ENCODE measurements at places on chromosomes 6 and 20.

- DNase-seq = no peak
These were observed 7.0 kb downstream of the HIVEP2 start for GRCh38 chr6:142937986-142938385.

DNA sequence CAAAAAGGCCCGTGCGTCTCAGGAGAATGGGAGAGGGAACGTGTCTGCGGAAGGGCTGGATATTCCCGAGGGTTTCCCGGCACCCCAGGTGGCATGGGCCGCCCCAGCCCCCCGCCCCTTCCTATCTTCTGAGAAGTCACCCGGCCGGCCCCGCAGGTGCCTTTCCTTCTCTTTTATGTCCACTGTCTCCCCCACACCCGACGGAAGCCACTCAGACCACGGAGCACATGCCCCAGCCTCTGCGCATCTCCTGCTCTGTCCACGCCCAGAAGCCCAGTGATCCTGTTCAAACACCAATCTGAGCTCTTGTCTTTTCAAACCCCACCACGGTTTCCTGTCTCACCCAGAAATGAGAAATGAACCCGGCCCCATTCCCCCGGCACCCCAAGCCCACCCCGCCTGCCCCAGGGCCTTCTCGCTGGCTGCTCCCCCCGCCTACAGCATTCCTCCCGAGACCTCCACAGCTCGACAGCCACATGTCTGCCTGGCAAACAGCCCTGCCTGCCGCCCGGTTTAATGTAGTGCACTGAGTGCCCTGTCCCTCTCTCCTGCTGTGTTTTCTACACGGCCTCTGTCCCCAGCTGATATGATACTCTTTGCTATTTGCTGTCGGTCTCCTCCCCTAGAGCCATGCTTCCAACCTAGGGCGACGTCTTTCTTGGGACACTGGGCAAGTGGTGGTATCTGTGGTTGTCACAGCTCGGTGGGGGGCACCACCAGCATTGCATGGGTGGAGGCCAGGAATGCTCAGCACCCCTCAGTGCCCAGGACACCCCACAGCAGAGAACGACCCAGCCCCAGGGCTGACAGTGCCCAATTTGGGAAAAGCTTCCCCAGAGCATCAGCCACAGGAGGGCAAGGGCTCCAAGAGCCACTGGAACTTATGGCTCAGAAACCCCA, 182.7 kb downstream of the TAF4 start:
- no peak for DNase-seq

DNA sequence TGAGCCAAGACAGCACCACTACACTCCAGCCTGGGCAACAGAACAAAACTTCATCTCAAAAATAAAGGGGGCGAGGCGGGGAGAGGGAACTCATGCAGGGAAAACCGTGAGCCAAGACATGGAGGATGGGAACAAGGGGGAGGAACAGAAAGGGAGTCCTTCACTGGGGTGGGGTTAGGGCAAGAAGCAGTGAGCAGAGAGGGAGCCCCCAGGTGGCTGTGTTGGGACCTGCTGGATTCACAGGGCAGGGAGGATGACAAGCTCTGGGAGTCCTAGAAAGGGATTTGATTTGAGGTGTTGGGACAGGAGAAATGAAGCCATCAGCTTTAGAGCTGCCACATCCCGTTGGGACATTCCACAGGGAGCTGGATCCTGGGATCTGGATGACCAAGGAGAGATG, 90.6 kb upstream of the TOP1 start:
- peak; percentile 6 for DNase-seq

GRCh38 chr6:161487694-161488093, 213.8 kb upstream of the AGPAT4 start:
- no peak for DNase-seq

GRCh38 chr6:124741341-124741740, 220.9 kb upstream of the RNF217 start:
- no peak for DNase-seq

- DNase-seq = no peak
These were observed 94.4 kb downstream of the SAMD3 start for GRCh38 chr6:130128326-130128725.

GRCh38 chr6:134609716-134610261, 291.9 kb upstream of the SGK1 start:
- no peak for DNase-seq

- DNase-seq = peak; percentile 87
These were observed 2.9 kb downstream of the MAP7 start for GRCh38 chr6:136547336-136547735.

DNA sequence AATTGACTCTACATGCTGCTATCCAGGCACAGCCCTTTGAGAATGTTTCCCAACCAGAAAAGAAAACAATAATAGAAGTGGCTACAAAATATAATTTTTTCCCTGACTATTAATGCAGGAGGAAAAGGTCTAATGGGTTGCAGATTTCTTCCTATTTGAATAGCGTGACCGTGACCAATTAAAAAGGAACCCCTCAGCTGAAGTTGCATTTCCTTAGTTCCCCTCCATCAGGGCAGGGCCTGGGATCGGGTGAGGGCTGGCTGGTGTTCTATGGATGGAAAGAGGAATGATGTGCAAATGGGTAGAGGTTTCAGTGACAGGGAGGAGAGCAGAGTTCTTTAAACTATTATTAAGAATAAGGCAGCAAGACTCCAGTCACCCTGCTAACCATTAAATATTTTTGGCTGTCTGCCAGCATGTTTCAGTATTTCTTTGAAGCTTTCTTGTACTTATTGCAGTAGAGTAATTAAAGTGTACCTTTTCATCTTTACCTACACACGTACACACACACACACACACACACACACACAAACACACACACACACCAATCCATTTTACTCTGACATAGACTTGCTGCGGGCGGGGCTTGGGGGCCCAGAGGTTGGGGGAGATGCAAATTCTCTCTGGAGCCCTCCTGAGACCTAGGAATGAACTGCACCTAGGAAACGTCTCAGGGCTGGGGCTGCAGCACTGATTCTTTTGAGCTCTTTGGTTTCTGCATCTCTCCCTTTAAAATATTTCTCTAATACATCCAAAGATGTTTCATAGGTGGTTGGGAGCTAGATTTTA, 154.8 kb upstream of the SLC35B3 start:
- peak; percentile 3 for DNase-seq

DNA sequence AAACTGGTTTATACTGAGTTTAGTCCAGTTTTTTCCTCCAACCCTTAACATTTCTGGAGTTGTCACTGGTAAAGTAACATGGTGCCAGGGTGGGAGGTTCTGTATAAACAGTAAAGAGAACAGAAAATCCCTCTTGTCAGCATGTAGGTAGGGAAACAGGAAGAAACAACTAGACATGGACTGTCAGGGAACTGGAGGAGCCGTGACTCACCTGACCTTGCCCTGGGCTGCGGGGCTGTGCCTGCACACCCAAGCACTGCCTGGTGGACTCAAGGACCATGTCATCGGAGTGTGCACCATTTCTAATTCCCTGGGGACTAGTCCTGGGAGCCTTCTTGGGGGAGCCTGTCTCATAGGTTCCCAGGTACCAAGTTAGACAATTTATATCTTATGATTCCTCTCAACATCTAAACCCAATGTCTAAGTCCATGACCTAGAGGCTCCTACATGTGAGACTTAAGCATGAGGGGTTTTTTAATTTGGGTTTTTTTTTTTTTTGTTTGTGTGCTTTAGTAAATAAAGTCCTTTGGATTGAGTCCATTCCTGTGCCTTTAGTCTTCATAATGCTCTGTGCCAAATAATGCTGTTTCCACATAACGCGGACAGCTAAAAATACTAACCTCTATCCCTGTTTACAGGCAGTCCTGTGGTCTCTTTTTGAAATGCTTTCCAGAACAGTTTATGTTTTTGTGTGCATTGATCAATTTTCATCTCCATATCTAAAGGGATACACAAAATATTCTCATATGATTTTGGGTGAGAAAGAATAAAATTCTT, 136.9 kb upstream of the SUPT3H start:
- no peak for DNase-seq
